ENCODE measurements at places on chromosomes 13 and 19.

DNA sequence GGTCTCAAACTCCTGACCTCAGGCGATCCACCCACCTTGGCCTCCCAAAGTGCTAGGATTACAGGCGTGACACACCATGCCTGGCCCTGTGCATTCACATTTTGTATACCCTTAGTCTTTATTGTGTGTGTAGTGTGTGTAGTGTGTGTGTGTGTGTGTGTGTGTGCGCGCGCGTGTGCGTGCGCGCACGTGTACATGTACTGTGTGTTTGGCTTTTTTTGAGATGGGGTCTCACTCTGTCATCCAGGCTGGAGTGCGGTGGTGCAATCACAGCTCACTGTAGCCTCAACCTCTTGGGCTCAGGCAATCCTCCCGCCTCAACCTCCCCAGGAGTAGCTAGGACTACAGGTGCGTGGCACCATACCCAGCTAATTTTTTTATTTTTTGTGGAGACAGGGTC is 22.1 kb downstream of the ITM2B start:
- DNase-seq, result no peak

GRCh38 chr13:111033172-111034130 is 81.7 kb upstream of the ARHGEF7 start:
- no peak for DNase-seq

DNA sequence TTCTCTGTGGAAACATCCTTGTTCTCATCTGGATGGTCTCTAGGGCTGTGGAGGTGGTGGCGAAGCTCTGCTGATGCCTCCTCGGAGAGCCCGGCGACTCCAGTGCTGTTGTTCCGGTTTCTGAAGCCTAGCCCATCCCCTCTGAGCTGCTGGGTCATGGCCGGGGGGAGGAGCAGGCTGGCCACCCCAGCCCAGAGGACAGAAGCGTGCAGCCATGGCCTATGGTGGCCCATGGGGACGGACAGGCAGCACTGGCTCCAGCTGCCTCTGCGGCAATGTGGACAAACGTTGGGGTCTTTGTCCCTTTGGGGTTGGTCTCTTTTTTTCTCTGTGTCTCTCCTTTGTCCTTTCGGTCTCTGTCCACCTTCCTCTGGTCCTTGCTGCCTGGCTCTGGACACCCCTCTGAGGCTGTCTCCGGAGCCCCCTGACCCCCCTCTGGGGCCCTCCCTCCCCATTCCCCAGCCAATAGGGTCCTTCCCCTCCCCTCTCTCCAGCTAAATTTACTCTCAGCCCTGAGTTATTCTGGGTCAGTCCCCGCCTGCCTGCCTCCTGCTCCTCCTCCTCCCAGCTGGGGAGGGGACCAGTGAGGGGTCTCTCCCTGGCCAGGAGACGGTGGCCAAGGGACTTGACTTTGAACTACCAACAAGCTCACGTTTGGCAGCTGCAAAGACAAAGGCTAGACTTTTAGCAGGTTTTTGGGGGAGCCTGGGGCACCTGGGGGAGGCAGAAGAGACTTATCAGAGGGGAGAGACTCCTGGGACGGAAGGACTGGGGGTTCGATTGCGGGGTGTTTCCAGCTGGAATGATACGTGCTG is at the start of gene HRC:
TSS of gene HRC (minus strand) at position 392 of the 815 bp plus-strand sequence. CDS start at position 233, 159 bp downstream.
- no peak for DNase-seq

- DNase-seq, result no peak
Observed at GRCh38 chr13:98524391-98524790, 52.5 kb downstream of the STK24 start.

DNA sequence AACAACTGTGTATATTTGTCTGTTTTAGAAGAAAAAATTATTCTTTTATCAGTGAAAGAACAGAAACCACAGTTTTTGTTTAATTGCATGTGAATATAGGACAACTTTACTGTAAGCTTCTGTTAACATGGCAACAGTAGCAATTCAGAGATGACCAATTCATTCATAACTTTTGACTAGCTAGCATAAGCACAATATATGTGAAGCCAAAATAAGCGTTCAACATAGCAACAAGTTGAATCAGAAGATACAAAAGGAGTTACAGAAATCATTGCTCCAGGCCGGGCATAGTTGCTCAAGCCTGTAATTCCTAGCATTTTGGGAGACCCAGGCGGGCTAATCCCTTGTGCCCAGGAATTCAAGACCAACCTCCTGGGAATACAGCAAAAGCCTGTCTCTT is 197.1 kb upstream of the GPC6 start:
- no peak for DNase-seq

DNA sequence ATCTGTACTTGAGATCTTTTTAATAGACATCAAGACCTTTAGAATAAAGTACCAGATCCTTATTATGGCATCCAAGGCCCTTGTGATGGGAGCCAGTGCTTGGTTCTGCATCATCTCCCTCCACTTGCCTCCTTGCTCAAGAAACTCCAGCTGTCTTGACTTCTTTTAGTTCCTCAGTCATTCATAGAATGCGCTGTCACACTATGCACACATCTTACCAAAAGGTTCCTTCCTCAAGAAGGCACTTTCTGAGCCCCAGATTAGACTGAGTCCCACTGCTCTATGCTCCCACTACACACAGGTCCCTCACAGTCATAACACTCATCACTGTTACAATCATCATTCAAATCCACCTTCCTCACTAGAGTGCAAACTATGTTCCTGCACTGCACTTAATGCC is 57.8 kb upstream of the ITM2B start:
- DNase-seq, result no peak

DNA sequence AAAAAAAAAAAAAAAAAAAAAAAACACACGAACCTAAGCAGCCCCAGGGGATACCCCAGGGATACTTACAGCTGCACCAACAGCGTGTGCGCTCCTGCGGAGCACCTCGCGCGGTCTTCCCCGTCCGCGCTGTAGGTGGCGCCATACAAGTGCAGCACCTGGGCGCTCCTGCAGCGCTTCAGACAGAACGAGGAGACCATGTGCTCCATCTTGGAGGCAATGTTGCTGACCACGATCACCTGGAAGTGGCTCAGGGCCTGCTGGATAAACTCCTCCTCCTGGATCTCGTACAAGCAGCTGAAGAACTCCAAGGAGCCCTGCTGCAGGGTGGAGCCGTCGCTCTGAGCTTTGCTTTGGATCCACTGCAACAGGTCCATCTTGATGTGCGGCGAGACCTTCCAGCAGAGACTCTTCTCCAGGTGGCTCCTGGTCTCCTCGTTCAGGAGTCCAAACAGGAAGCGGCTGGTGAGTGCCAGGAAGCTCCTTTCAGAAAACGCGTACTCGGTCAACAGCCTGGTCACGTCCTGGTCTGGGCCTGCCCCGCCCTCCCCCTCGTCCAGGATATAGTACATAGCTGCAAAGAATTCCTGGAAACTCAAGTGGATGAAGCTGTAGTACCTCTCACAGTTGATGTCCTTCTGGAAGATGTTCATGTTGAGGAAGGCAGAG is 14.5 kb downstream of the NLRP12 start:
- DNase-seq, result no peak

- DNase-seq, result no peak
Observed at GRCh38 chr19:48353677-48354076, 10.1 kb downstream of the TMEM143 start.

- DNase-seq, result no peak
Observed at GRCh38 chr13:89454681-89455080, 1783.5 kb downstream of the SLITRK5 start.

GRCh38 chr19:35717665-35718344 is at the start of gene KMT2B:
KMT2B (plus strand) TSS chr19:35718003; CDS start chr19:35718019, 16 bp downstream.
- no peak for DNase-seq

DNA sequence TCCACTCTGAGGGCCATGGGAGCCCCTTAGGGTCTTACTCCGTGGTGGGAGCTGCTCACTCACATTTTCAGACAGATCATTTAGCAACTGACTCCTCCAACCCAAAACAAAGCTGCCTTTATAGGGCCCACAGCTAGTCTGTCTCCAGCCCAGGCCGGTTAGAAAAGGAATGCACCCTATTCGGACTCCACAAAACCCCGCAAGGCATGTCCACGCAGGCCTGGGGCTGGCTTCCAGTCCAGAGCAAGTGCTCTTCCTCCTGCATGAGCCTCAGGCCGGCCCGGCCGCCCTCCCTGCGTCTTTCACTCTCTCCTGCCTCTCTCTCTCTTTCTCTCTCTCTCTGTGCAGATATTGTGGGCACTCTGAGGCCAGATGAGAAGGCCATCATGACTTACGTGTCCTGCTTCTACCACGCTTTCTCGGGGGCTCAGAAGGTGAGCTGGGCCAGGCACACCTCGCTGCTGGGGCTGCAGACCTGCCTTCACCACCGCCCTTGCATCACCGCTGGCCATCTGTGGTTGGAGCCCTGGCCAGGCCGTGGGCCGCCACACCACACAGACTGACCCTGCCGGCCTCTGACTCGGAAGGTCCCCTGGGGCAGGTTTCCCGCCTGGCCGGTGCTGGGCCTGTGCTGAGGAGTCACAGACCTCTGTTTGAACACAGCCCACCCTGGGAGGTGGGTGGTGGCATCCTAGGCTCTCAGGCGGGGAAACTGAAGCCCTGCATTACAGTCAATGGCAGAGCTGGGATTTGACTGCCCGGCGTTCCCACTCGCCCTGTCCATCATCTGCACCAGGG is 33.1 kb downstream of the CAPN12 start:
- no peak for DNase-seq

GRCh38 chr19:19823916-19824315 is 2.4 kb upstream of the ZNF506 start:
- no peak for DNase-seq

- no peak for DNase-seq
Observed at GRCh38 chr19:30217461-30217860, 154.7 kb upstream of the ZNF536 start.

DNA sequence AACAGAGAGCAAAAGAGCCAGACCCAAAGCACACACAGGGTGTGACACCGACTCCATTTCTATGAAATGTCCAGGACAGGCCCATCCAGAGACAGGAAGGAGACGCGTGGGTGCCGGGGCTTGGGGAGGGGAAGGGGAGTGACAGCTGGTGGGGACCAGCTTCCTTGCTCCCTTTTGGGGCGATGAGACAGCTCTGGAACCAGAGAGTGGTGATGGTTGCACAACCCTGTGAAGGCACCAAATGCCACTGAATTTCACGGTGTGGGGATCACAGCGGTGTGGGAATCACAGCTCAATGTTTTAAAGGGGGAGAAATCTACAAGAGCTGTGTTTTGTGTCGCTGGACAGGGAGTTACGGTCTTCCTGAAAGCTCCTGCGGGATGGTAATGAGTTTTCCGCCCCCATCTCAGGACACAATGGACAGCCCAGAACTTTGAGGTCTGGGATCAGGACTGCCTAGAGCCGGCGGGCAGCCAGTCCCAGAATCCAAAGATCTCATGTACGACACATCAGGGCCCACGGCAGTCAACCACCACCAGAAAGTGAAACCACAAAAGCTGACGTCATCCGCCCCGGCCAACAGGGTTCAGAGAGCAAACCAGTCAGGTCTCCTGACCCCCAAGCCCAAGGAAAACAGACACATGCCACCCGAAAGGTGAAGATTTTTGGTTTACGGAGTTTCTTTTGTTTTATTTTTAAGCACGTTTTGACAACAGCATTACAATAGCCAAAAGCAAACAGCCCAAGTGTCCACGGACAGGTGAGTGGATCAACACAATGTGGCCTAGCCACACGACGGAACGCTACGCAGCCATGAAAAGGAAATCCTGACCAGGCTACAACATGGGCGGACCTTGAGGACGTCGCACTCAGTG is 7.3 kb downstream of the SGTA start:
- peak; percentile 83 for DNase-seq

DNA sequence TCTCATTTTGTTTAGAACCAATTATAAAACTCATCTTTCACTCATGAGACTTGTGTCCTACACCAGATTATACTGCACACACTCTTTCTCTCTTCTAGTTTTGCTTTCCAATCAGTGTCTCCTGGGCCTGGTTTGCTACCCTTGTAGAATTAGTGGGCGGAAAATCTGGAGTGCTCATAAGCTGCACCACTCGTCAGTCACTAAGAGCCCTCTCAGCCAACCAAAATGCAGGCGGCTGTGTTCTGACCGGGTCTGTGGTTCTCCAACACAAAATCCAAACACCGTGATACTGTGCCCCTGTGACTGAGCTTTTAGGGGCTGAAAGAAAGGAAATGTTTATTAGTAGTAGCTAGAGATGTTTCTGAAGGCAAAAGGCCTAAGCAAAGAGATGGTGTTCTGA is 83.7 kb upstream of the OBI1 start:
- no peak for DNase-seq

- no peak for DNase-seq
Observed at GRCh38 chr13:112103961-112104880, 37.3 kb downstream of the SOX1 start.

GRCh38 chr13:112179421-112179820 is 112.5 kb downstream of the SOX1 start:
- no peak for DNase-seq

DNA sequence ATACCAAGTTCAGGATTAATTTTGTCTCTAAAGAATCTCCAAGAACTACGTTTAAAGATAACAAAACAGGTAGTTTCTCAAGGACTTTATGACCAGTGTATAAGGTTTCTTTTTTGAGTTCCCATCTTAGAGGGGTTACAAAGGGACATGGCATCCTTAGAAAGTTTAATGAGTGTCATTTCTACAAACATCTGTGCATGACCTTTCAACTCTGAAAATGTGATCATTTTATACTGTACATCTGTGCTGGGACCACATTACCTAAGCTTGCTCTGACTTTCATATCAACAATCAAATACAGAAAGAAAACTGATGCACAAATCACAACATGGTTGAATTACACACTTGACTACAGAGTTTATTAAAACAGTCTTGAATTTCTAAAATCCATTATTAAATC is 37.1 kb downstream of the KLF12 start:
- no peak for DNase-seq

GRCh38 chr13:48000559-48001113 is 437 bp downstream of the SUCLA2 start:
- DNase-seq, result peak; percentile 19

DNA sequence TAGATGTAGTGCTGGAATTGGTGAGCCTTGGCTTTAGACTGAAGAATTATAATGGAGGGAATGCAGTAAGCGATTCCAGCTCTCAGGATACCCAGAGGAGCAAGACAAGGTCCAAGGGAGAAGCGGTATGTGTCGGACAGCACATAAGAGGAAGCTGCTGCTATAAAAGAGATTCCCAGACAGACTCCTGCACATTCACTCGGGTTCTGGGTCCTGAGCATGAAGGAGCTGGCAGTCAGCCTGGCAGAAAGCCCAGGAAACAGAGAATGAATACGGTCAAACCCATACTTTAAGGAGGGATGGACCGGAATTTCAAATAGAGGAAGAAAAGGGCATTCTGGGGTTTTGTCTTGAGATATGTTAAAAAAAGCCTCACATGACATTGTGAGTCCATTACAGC is 308.3 kb downstream of the DNAJC15 start:
- DNase-seq, result no peak

- DNase-seq, result peak; percentile 73
Observed at GRCh38 chr19:45403781-45404556, 900 bp downstream of the PPP1R13L start.

DNA sequence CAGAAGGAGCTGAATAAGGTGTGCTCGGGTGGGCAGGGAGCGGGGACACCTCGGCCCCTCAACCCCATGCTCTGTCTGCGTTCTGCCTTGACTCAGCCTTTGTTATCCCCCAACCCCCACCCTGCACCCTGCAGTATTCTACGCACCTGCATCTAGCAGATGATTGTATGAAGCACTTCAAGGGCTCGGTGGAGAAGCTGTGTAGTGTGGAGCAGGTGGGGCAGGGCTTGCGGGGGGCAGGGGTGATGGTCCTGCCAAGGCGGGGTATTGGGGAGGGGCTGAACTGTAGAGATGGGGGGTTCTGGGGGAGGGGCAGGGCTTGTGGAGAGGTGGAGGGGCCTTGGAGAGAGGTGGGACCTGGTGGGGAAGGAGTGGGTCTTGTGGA is 6.1 kb downstream of the STXBP2 start:
- DNase-seq, result no peak

- DNase-seq, result no peak
Observed at GRCh38 chr13:49608651-49609331, 19.5 kb upstream of the ARL11 start.

All from activated naive CD4-positive, alpha-beta T cell treated with anti-CD3 and anti-CD28 coated beads for 36 hours (primary cell).